ENCODE measurements at places on chromosomes 7 and 10. TPM values are rescaled to one million over a fixed set of nuclear protein-coding genes. Genes with fewer than 3 reads are reported as not detected.

The KIF11 gene
- total RNA-seq: 0.16 TPM

The SLIT1 gene
- total RNA-seq: 1.4 TPM

The RAB19 gene
- not detected for total RNA-seq

The AGAP9 gene
- total RNA-seq: 7.6 TPM

The ELMO1 gene
- 63.1 TPM for total RNA-seq

The GIMAP4 gene
- 24.1 TPM for total RNA-seq

The CYP2E1 gene
- 2.5 TPM for total RNA-seq

The ZC3HAV1L gene
- 17.0 TPM for total RNA-seq

The CTAGE4 gene
- 1.8 TPM for total RNA-seq

The PLAU gene
- 3.6 TPM for total RNA-seq

The ZP3 gene
- 1.4 TPM for total RNA-seq

The FAM25A gene
- not detected for total RNA-seq

The GIMAP8 gene
- total RNA-seq: 7.1 TPM

The NODAL gene
- total RNA-seq: not detected

The PRR15 gene
- total RNA-seq: not detected

The TPST1 gene
- 31.3 TPM for total RNA-seq

The CYP26C1 gene
- total RNA-seq: not detected

The CARD11 gene
- 0.14 TPM for total RNA-seq

The ACHE gene
- total RNA-seq: 7.2 TPM

The HELLS gene
- total RNA-seq: 0.99 TPM

The ENO4 gene
- 0.27 TPM for total RNA-seq

The DGKI gene
- total RNA-seq: 0.66 TPM

The HDAC9 gene
- total RNA-seq: 38.2 TPM

The ADGRA1 gene
- total RNA-seq: 0.28 TPM

The SPDYE5 gene
- total RNA-seq: not detected

The LHFPL3 gene
- not detected for total RNA-seq

The OR2A12 gene
- total RNA-seq: not detected

The PDZD7 gene
- total RNA-seq: 2.4 TPM

The MBL2 gene
- not detected for total RNA-seq

The LIPJ gene
- not detected for total RNA-seq

The GPR85 gene
- 6.1 TPM for total RNA-seq

The ANKRD22 gene
- not detected for total RNA-seq

The GRID2IP gene
- not detected for total RNA-seq

The FFAR4 gene
- 0.36 TPM for total RNA-seq
